ENCODE measurements at places on chromosomes 1 and 21. TPM values are rescaled to one million over a fixed set of nuclear protein-coding genes. Genes with fewer than 3 reads are reported as not detected.

GRCh38 chr21:42032968-42033367 lies 22.8 kb upstream of the ZBTB21 start:
- no peak for DNase-seq

DNA sequence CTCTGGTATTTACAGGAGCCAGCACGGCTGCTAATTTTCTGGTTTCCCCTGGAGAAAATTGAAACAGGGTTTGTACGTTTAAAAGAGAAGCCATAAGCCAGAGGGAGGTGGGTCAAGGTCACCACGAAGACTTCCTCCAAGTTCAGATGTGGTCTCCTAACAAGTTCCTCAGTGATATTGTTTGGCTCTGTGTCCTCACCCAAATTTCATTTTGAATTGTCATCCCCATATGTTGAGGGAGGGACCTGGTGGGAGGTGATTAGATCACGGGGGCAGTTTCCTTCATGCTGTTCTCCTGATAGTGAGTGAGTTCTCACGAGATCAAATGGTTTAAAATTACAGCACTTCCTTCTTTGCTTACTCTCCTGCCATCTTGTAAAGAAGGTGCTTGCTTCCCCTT lies 295.4 kb upstream of the DAB1 start:
- DNase-seq, result no peak

DNA sequence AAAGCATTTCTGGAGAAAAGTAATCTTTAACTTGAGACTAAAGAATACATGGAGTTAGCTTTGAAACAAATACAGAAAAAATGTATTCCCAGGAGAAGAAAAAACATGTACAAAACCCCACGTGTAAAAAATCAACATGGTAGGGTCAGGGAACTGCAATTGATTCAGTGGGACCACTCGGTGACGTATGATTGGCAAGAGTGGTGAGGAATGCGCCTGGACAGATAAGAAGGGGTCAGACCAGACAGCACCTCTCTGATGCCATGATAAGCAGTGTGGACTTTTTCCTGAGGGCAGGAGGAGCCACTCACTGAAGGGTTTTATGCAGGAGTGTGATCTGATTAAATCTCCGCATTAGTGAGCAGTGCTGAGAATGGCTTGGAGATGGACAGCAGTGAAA lies 142.5 kb downstream of the DAB1 start:
- DNase-seq, result no peak

The PRKAA2 gene
- 11.6 TPM for total RNA-seq

The HRNR gene
- not detected for total RNA-seq

The SEC22B gene
- total RNA-seq, result 29.8 TPM

The HHAT gene
- 9.7 TPM for total RNA-seq

The ABCA4 gene
- total RNA-seq, result 1.5 TPM

The RBBP4 gene
- total RNA-seq, result 177 TPM

Measured in kidney (tissue), 22 donors.